ENCODE measurements at places on chromosomes 5 and 9. TPM values are rescaled to one million over a fixed set of nuclear protein-coding genes. Genes with fewer than 3 reads are reported as not detected.

DNA sequence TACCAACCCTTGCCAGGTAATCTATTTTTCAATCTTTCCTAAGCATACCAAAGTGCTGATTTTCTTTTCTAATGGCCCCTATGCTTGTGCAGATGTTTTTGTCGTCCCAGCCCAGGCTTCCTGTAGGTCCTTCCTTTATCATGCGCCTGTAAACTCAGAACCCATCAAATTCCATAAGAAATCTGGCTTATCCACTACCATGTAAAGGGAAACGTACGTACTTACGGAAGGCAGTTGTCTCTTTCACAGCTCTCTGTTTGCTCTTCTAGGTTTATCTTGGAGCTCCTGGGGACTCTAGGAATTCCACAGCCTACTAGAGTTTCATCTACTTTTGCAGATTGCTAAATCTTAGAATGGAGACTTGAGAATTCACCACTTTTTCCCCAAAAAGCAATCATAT lies 9.0 kb downstream of the BRINP1 start:
- DNase-seq = no peak

GRCh38 chr9:108582726-108583125 lies 273.1 kb downstream of the ACTL7B start:
- no peak for DNase-seq

DNA sequence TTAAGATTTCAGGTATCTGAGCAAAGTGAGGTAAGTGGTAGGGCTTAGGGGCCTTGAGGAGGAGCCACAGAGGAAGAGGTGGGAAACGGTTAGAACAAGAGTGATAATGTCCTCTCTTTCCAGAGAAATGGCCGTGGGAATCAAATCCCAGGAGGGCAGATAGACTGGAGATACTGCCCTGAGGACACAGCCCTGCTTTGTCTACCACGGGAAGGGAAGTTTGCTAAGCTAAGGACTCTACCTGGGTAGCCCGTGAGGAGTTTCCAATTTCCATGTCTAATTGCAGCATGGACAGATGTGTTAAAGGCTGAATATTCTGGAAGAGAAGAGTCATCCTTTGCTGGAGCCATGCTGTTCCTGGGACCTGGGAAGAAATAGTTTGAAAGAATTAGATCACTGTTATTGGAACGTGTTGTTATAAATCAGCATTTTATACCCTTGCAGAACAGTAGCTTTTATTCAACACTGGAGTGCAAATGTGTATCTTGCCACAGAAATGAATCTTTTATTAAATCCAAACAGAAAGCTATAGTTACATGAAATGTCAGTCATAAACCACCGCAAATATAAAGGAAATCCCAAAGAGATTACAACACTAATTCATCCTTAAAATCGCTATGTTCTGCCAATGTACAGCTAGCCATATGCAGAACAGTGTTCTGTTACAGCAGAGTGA lies 133.2 kb upstream of the LHFPL2 start:
- DNase-seq = no peak

RNF183 gene
- total RNA-seq = 7.1 TPM

CATSPER3 gene
- not detected for total RNA-seq

CA9 gene
- 95.4 TPM for total RNA-seq

ENTPD2 gene
- total RNA-seq = 2.7 TPM

CAMK2A gene
- total RNA-seq = not detected
